ENCODE measurements at places on chromosomes 1 and 21. TPM values are rescaled to one million over a fixed set of nuclear protein-coding genes. Genes with fewer than 3 reads are reported as not detected.

Gene NHLH1
- total RNA-seq = 0.08 TPM

Gene LCE3E
- total RNA-seq = not detected

Gene CSF3R
- not detected for total RNA-seq

Gene KRTAP8-1
- not detected for total RNA-seq

Gene SPOCD1
- 29.4 TPM for total RNA-seq

Gene SFN
- 89.0 TPM for total RNA-seq

Gene PRMT6
- 26.2 TPM for total RNA-seq

Gene AKR7A3
- total RNA-seq = 0.33 TPM

Gene PBXIP1
- total RNA-seq = 102 TPM

Gene MSH4
- total RNA-seq = 0.08 TPM

Gene PLA2G5
- not detected for total RNA-seq

Gene FCRL5
- total RNA-seq = not detected

Gene OR2L13
- not detected for total RNA-seq

Gene MMEL1
- not detected for total RNA-seq

Gene CYP4A22
- not detected for total RNA-seq

Gene MEGF6
- total RNA-seq = 13.1 TPM

Gene TFF2
- not detected for total RNA-seq

Gene SLC25A33
- total RNA-seq = 14.2 TPM

Gene NFASC
- total RNA-seq = 1.6 TPM

Gene SERPINC1
- total RNA-seq = 0.25 TPM

Gene SLC25A34
- 0.34 TPM for total RNA-seq

Gene NTRK1
- not detected for total RNA-seq

Gene GRIK3
- under 0.01 TPM for total RNA-seq

Gene PTPN22
- not detected for total RNA-seq

Gene RGS13
- not detected for total RNA-seq

Gene C1QTNF12
- 0.88 TPM for total RNA-seq

Gene CLEC20A
- not detected for total RNA-seq

Gene C1QB
- total RNA-seq = 4.6 TPM

Gene LAPTM5
- total RNA-seq = 2.6 TPM

Gene OR6K2
- total RNA-seq = not detected

Gene UROD
- 92.8 TPM for total RNA-seq

Gene IGSF9
- total RNA-seq = 1.9 TPM

Gene GBP5
- total RNA-seq = not detected

Gene PDE4B
- 0.33 TPM for total RNA-seq

Gene FYB2
- total RNA-seq = not detected

Gene RAP1GAP
- 9.0 TPM for total RNA-seq

Gene ATG4C
- 5.6 TPM for total RNA-seq

Gene RGL1
- total RNA-seq = 3.2 TPM

Gene SCMH1
- 38.1 TPM for total RNA-seq

Gene TDRD5
- total RNA-seq = 0.34 TPM

Gene ACTA1
- 1.0 TPM for total RNA-seq
